ENCODE measurements at places on chromosomes 12 and 14. TPM values are rescaled to one million over a fixed set of nuclear protein-coding genes. Genes with fewer than 3 reads are reported as not detected.
A peak's percentile ranks its signal among the peaks of the same experiment; 100 is the strongest.

Gene YARS2
- total RNA-seq: 16.0 TPM

- H3K27ac ChIP-seq: no peak overlapping the region
- H3K27me3 ChIP-seq: peaks cover 4% of the 10 kb centered on the region
- H3K4me3 ChIP-seq: no peak overlapping the region
Measured at GRCh38 chr12:107461222-107461975, 224.2 kb upstream of the PWP1 start.

DNA sequence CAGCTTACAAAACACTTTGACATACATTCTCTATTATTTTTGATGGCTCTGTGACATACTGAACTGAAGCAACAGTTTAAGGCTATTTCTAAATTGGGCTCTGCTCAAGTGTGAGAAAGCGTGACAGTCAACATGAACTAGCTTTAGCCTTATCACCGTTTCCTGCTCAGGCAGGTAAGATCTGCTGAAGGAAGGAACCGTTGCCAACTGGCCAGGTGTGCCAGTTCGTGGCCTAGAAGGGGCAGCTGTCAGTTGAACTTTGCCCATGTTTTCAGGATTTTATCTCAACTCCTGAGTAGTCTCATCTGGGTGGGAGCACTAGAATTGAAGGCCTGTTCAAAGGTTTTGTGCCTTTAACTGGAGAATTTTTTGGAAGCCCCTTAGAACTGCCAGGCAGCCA, 79.5 kb downstream of the ETV6 start:
- H3K36me3 ChIP-seq: no peaks in the 10 kb centered on the region
- H3K27ac ChIP-seq: peak overlapping the region; percentile 65
- H3K27me3 ChIP-seq: no peaks in the 10 kb centered on the region
- no peak overlapping the region for H3K4me3 ChIP-seq

Gene MSRB3
- 104 TPM for total RNA-seq

Gene IL22
- not detected for total RNA-seq

GRCh38 chr12:124296295-124296915, 1.5 kb downstream of the RFLNA start:
- H3K27me3 ChIP-seq: peaks cover 18% of the 10 kb centered on the region
- H3K36me3 ChIP-seq: no peaks in the 10 kb centered on the region
- peak overlapping the region; percentile 67 for H3K4me3 ChIP-seq
- peak; percentile 72 for DNase-seq
- peaks cover 12% of the 10 kb centered on the region for H3K4me1 ChIP-seq

GRCh38 chr12:18139989-18140596, 50.1 kb upstream of the RERGL start:
- no peak overlapping the region for H3K27ac ChIP-seq
- H3K27me3 ChIP-seq: peaks cover 4% of the 10 kb centered on the region
- no peak for DNase-seq
- no peaks in the 10 kb centered on the region for H3K36me3 ChIP-seq

DNA sequence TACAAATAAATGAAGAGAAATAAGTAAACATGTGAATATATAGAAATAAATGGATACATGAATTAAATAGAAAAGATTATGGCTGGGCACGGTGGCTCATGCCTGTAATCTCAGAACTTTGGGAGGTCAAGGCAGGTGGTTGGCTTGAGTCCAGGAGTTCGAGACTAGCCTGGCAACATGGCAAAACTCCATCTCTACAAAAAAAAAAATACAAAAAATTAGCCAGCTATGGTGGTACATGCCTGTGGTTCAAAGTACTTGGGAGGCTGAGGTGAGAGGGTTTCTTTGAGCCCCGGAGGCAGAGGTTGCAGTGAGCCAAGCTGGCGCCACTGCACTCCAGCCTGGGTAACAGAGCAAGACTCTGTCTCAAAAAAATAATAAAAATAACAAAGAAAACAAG, 5.1 kb upstream of the CLEC7A start:
- no peak overlapping the region for H3K4me3 ChIP-seq
- DNase-seq: no peak
- H3K27ac ChIP-seq: no peak overlapping the region
- H3K4me1 ChIP-seq: peaks cover 8% of the 10 kb centered on the region

DNA sequence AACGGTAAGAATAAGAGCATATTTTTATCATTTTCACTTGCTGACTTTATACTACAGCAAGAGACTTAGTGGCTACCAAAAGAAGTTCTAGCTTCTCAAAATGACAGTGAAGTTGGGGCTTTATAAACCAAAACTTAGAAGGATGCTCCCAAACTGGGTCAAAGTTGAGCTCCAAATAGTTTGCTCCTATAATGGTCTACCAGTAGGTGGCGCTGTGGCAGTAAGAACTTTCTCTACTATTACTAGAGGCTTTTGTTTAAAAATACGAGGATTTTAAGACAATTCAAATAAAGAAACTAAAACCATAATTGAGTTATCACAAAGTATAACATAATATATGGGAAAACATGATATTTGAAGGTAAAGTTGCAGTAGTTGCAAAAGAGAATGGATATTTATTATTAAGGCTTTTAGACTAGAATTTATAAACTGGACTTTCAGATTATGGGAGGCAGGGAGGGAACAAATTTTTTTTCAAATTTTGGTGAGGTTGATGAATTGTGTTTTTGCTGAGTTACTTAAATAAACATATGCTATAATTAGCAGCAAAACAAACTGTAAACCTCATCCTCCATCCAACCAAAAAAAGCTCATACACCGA, 75.0 kb downstream of the TGFB3 start:
- DNase-seq: no peak
- H3K36me3 ChIP-seq: peaks cover 5% of the 10 kb centered on the region
- no peak overlapping the region for H3K27ac ChIP-seq
- H3K27me3 ChIP-seq: no peaks in the 10 kb centered on the region

Gene FGF6
- total RNA-seq: not detected

Gene SPTSSA
- total RNA-seq: 24.1 TPM

GRCh38 chr12:90683871-90684270, 271.1 kb downstream of the CCER1 start:
- no peaks in the 10 kb centered on the region for H3K36me3 ChIP-seq
- H3K27me3 ChIP-seq: no peaks in the 10 kb centered on the region

Gene RNASE8
- total RNA-seq: not detected

Gene MYL6
- total RNA-seq: 2,236 TPM

Gene DGLUCY
- 13.6 TPM for total RNA-seq

DNA sequence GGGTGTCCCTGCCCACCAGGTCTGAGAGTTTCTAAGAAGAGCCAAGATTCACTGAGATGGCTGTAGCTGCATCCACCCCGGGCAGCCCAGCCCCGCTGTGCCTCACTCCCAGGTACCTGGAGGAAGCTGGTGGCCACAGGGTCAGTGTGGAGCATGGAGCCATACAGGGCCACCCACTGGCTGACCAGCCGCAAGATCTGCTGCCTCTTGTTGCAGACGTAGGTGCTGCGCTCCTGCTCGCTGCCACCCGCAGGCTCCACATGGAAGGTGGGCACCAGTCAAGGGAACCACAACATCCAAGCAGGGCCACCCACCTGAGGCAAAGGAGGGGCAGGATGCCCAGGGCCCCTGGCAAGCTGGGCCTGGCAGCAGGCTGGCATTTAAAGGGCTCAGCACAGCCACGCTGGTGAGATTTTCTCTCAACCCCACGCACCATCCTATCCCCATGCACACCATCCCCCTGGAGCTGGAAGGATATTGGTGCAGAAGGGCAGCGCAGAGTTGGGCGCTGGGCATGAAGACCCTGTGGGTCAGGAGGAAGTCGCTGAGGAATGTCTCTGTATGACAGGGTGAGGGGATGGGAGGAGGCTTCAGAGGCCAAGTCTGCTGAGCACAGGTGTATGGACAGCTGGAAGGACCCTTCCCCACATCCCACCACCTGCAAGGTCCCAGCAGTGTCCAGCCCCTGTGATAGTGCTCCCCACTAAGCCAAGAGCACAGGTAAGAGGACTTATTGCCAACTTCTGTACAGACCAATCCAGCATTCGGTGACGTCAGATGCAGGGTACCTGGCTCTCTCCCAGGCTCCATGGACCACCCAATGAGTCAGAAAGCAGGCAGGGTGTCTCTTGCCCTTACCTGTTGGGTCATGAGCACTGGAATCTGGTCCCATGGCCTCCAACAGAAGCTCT, 10.8 kb downstream of the RAPGEF3 start:
- H3K27ac ChIP-seq: no peak overlapping the region
- peaks cover 5% of the 10 kb centered on the region for H3K4me1 ChIP-seq
- H3K27me3 ChIP-seq: peaks cover 40% of the 10 kb centered on the region
- H3K36me3 ChIP-seq: no peaks in the 10 kb centered on the region

DNA sequence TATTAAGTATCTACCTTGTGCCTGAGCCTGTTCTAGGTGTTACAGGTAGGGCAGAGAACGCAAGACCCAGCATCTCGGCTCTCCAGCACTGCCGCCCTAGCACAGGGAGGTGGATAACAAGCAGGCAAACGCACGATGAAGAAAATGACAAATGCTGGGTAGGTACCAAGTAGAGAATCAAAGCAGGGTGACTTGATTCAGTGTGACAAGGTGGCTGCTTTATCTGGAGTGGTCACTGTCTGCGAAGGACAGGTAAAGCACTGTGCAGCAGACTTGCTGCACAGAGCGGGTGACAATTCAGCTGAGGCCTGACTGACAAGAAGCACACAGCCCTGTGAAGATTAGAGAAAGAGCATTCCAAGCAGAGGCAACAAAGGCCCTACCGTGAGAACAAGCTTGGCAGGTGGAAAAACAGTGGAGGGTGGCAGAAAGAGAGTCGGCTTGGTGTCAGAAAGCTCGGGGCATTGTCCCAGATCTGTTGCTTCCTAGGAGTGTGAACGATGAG, 12.9 kb downstream of the PRKCH start:
- peaks cover 7% of the 10 kb centered on the region for H3K4me1 ChIP-seq
- DNase-seq: no peak
- H3K27me3 ChIP-seq: no peaks in the 10 kb centered on the region
- no peak overlapping the region for H3K4me3 ChIP-seq
- no peaks in the 10 kb centered on the region for H3K36me3 ChIP-seq
- no peak overlapping the region for H3K27ac ChIP-seq

DNA sequence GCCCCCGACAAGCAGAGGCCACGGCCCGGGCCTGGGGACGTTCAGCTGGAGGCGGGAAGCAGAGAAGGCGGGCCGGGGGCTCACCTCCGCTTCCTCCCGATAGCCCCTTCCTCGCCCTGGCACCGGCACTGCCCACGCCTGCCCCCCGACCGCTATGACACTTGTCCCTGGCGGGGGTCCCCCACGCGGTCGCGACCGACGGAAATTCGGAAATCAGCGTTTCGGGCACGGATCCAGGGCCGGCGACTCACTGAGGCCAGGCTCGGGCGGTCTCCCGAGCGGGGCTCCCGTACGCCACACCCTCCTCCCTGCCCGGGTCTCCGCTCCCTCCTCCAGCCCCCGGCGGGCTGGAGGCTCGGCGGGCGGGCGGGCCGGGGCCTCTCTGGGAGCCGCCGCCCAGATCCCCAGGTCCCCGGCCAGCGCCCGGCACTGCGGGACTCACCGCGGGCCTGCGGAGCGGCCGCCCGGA, 581 bp downstream of the PITPNM2 start:
- DNase-seq: no peak
- H3K27me3 ChIP-seq: no peaks in the 10 kb centered on the region
- H3K27ac ChIP-seq: no peak overlapping the region
- H3K4me3 ChIP-seq: peak overlapping the region; percentile 69

Gene MYO1A
- total RNA-seq: not detected

Gene FBXW8
- total RNA-seq: 30.3 TPM

DNA sequence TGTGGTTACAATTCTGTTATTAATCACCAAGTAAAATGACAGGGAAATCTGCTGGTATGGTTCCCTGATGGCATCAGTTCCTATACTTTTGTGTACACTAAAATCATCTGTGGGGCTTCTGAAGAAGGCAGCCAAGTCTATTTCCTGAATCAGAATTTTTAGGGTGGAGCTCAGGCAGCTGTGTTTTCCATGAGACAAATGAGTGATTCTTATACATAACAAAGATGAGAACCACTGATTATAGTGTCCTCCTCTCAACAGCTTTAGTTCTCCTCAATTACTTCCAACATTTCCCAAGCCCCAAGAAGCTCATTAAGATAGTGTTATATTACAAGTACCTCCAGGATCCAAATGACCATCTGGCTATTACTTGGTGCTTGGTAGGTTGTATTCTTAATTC, 64.5 kb upstream of the USP44 start:
- H3K27me3 ChIP-seq: no peaks in the 10 kb centered on the region
- no peaks in the 10 kb centered on the region for H3K36me3 ChIP-seq
- DNase-seq: no peak
- H3K27ac ChIP-seq: peak overlapping the region; percentile 17
- no peak overlapping the region for H3K4me3 ChIP-seq

- DNase-seq: no peak
- H3K36me3 ChIP-seq: no peaks in the 10 kb centered on the region
- peaks cover 22% of the 10 kb centered on the region for H3K4me1 ChIP-seq
- no peak overlapping the region for H3K4me3 ChIP-seq
- H3K27me3 ChIP-seq: no peaks in the 10 kb centered on the region
- no peak overlapping the region for H3K27ac ChIP-seq
Measured at GRCh38 chr14:60089221-60089620, 2.5 kb upstream of the PCNX4 start.

Gene CLEC4D
- not detected for total RNA-seq

- DNase-seq: no peak
- H3K4me3 ChIP-seq: no peak overlapping the region
- peaks cover 8% of the 10 kb centered on the region for H3K36me3 ChIP-seq
- H3K27me3 ChIP-seq: no peaks in the 10 kb centered on the region
Measured at GRCh38 chr14:58954052-58954451, 234.4 kb upstream of the DAAM1 start.

DNA sequence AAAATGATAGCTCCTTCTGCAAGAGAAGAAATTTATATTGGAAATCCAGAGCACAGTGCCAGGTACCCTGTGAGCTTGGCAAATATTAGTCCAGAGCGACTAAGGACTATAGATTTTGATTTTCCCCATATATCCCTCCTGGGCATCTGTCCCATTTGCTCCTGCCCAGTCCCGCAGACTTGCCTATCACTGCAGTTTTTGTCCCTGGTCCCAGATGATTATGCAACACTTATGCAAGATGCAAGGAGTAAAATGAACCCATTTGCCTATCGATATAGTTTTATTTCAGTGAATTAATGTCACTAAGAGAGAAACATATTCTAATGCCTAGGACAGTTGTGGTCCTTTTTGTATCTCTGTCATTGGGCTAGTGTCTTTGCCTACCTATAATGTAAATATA, 215.9 kb upstream of the BMP4 start:
- DNase-seq: no peak
- H3K36me3 ChIP-seq: no peaks in the 10 kb centered on the region
- no peaks in the 10 kb centered on the region for H3K27me3 ChIP-seq
- H3K4me1 ChIP-seq: peaks cover 55% of the 10 kb centered on the region
- no peak overlapping the region for H3K27ac ChIP-seq

- peaks cover 6% of the 10 kb centered on the region for H3K4me1 ChIP-seq
- DNase-seq: no peak
- peaks cover 9% of the 10 kb centered on the region for H3K36me3 ChIP-seq
- no peaks in the 10 kb centered on the region for H3K27me3 ChIP-seq
- H3K4me3 ChIP-seq: no peak overlapping the region
Measured at GRCh38 chr14:69242311-69243224, 17.4 kb upstream of the GALNT16 start.

DNA sequence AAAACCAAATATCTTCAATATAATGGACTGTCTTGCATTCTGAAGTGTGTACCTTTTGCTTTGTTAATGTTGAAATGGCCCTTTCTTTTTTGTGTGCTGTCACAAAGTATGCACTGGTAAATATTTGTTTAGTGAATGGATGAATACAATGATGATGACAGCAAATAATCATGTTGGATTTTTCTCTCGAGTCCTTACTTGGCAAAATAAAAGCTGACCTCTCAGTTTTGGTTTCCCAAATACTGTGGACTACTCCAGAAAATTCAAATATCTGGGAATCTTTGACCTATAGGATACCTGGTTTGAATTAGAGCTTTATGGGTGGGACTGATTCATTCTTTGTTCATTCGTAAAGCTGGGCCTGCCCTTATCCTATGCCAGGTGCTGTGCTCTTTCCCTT, 5.5 kb downstream of the UBE3B start:
- H3K36me3 ChIP-seq: peaks cover 21% of the 10 kb centered on the region
- no peak for DNase-seq
- no peak overlapping the region for H3K27ac ChIP-seq
- H3K4me1 ChIP-seq: peaks cover 16% of the 10 kb centered on the region
- H3K4me3 ChIP-seq: no peak overlapping the region
- H3K27me3 ChIP-seq: no peaks in the 10 kb centered on the region

All from chondrocyte (in vitro differentiated cells).